Activated naive CD4-positive, alpha-beta T cell treated with anti-CD3 and anti-CD28 coated beads, Interleukin-2, amount 50 U/mL, for 72 hours (primary cell): ENCODE measurements at places on chromosomes 2 and 18.

- no peak for DNase-seq
Observed at GRCh38 chr2:19845323-19845920, 56.4 kb downstream of the TTC32 start.

- no peak for DNase-seq
Observed at GRCh38 chr2:80326214-80326613, 21.7 kb upstream of the LRRTM1 start.

- no peak for DNase-seq
Observed at GRCh38 chr2:188940171-188940570, 34.0 kb upstream of the COL3A1 start.

DNA sequence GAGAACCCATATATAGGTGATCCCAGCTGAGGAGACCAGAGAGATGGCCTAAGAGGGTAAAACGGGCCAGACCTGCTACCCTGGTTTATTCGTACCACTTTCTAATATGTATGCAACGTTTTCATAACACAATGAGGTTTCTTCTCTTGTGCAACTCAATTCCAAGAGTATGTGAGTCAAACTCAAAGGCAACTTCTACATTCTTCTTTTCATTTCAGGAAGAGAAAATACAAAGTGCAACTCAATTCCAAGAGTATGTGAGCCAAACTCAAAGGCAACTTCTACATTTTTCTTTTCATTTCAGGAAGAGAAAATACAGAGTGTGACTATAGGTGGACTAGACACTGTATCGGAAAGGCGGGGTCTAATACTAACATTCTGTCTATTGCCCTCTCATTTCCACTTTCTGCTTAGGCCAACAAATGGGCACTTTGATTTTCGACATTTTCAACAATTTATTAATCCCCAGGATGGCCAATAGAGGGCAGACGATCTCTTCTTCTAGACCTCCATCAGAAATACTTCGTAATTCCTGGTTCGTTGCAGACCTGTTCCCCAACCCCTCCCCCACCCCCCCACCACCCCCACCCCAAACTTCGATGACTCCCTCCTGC, 3.7 kb upstream of the CRIM1 start:
- DNase-seq: no peak

DNA sequence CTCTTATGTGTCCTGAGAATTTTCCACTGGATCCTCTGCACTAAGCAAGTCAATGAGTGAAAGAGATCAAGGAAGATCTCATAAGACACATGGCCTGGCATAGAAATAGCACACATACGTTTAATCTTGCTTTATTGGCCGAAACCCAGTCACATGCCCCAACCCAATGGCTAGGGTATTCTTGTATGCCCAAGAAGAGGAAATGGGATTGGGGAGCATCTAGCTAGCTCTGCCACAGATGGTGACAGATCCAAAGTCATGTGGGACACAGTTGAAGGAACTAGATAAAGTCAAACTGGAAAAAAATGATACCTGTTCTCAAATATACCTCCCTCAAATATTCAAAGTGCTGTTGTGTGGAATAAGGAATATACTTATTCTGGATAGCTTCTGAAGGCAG, 74.7 kb downstream of the CD28 start:
- DNase-seq: no peak

DNA sequence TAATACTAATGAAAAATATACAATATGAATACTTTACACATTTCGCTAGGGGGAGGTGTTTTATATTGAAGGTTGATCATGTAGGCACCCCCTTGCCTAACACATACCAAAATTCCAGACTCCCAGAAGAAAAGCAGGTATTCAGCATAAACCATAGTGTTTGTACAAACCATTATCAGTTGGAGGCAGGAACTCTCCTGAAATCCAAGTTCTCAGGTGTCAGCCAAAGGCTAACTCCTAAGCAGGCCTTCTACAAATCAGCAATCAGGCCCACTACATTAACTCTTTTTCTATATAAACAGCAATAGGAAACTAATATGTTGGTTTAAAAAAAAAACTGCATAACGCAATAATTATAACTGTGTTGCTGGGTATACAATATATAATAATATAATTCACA, 44.5 kb downstream of the MAP3K2 start:
- DNase-seq: no peak

- no peak for DNase-seq
Observed at GRCh38 chr2:147916723-147917122, 71.9 kb downstream of the ACVR2A start.

DNA sequence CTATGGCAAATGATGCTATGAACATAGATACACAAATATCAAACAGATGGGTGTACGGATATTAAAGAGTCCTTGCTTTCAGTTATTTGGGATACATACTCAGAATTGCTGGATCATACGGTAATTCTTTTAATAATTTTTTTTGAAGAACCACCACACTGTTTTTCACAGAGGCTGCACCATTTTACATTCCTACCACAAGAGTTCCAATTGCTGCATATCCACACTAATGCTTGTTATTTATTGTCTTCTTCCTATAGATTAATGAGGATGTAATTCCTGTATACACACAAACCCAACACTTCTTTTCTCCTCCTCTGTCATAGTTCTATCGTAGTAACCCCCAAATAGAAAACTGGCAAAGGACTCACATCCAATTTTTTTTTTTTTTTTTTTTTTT, 21.7 kb downstream of the CD302 start:
- no peak for DNase-seq

DNA sequence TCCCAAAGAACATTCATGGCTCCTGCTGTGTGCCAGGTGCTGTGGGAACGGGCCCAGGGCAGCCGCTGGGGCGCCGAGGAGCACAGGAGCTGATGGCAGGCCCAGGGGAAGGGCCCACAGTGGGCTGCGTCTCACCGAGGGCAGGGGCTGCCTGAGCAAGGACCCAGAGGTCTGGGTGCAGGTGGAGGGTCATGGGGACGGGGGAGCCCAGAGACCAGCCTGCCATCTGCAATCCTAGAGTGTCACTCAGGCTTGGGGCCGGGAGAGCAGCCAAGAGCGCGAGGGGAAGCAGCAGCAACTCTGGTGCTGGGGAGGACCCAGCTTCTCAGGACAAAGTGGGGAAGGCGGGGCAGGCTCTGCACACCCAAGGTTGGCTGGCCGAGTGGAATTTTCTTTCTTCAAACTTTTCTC, 207.4 kb downstream of the HDAC4 start:
- DNase-seq: peak; percentile 23

GRCh38 chr2:83725735-83726134, 733.3 kb downstream of the SUCLG1 start:
- DNase-seq: no peak
